Fibroblast of skin of right quadriceps (primary cell): ENCODE measurements at places on chromosomes 5 and 9.

- no peak for DNase-seq
These were observed 94.8 kb downstream of the ROR2 start for GRCh38 chr9:91855196-91855595.

DNA sequence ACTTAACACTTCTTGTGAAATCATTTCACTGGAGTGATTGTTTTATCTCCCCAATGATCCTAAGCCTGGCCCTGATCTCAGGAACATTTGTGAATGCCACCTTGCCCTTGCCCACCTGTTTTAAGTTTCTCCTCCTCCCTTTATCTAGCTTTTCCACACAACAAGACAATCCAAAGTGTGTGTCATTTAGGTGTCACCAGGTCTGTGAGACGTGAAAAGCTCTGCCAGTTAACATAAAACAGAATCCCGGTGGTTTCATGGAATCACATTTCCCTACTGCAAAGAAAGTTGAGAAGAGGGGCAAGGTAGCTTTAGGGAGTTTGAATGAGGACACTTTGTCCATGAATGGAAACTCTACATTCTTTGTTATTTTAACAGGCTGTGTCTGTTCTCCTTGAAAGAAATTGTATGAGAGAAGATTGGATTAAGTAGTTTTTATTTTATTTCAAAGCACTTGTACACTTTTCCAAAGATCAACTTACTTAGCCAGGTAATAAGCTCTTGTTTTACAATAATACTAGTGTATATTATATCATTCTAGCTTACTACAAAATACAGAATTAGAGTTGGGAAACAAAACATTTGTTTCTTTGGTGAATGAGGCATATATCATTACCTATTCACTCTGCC, 239.0 kb downstream of the ISL1 start:
- DNase-seq, result no peak

- DNase-seq, result no peak
These were observed 121.0 kb downstream of the AUH start for GRCh38 chr9:91240596-91241165.

DNA sequence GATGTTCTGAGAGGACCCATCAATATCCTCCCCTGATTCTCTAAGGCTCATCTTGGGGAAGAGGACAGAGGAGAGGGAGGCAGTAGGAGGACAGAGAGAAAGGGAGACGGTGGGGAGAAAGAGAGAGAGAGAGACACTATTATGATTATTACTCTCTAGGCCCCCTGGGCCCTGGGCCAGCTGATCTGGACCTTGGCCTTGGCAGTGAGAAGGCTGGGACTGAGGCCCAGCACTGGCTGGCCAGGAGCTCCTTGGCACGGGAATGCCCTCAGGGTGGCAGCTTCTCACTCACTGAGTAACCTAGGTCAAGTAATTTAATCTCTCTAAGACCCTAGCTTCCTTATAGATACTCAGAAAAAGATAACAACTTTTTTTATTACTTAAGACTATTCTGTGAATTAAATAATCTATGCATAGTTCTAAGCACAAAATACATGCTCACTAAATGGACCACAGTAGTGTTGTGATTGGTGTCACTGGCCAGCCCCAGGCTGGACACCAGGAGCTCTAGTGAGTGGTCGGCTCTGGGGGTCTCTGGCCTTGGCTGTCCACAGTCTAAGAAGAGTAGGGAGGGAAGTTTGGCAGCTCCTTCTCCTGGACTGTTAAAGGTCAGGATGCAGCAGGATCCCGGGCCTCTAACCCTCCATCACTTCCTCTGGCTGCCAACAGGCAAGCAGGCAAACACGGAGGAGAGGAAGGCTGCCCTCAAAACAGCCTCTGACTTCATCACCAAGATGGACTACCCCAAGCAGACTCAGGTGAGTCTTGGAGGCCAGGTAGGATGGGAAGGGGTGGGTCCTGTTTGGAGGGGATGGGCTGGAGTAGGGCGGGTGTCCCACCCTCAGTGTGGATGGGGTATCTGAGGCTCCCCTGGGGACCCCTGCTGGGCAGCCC, 50.0 kb downstream of the GSN start:
- no peak for DNase-seq
